Ecto neural progenitor cell (in vitro differentiated cells): ENCODE measurements at places on chromosomes 2 and 18.

- DNase-seq, result no peak
These were observed 132.8 kb downstream of the PIK3C3 start for GRCh38 chr18:42087876-42088275.

DNA sequence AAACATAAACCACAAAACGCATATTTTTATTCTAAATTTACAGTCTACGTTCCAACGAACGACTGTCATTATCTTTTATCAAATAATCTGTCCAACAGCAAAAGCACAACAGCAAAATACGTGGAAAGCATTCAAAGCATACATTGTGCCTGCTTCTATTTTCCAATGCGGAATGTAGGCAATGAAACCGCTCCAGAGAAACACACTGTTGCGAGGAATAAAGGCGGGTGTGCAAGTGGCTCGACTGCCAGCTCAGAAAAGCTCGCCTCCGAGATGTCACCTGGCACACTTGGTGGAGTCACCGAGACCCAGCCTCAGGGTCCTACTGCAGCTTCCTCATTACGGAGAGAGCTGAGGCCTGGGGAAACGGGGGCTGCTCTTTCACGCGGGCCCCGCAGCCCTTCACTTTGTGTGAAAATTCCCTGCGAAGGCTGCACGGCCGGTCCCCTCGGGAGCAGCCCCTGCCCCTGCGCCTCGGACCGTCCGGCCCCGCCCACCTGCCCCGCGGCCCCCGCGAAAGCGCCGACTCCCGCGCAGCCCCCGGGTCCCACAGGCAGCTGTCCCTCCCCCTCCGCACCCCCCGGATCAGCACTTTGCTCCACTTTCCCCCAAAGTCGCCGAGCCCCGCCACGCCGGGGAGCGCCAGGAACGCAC is 752 bp downstream of the MGAT4A start:
- peak; percentile 66 for DNase-seq

GRCh38 chr18:74682991-74683297 is 85.3 kb downstream of the ZNF407 start:
- no peak for DNase-seq

DNA sequence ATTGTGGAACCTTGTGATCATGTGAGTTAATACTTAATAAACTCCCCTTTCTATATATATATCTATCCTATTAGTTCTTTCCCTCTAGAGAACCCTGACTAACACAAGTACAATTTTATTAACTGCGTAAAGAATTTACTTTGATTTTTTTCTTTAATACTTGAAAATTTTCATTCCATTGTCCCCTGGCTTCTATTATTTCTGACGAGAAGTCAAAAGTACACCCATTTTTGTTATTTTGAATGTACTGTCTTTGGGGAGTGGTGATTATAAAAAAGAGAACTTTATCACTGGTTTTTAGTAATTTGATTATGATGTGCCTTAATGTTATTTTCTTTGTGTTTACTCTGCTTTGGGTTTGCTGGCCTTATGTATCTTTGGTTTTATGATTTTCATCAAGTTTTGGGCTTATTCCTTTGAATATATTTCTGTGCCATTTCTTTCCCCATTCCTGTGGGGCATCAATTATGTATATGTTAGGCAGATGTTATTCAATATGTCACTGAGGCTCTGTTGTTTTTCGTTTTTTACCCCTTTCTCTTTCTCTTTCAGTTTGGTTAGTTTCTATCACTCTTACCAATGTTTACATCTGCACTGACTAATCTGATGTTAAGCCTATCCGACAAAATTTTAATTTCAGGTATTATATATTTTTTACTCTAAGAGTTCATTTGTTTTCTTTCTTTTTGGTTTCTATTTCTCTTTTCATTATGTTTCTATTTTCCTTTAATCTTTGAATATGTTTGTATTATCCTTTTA is 271.4 kb downstream of the CAMKMT start:
- no peak for DNase-seq

GRCh38 chr18:7079231-7079630 is 38.4 kb downstream of the LAMA1 start:
- no peak for DNase-seq
